ENCODE measurements at places on chromosomes 11 and 22. TPM values are rescaled to one million over a fixed set of nuclear protein-coding genes. Genes with fewer than 3 reads are reported as not detected.

- ATAC-seq: no peak
Measured at GRCh38 chr22:49210606-49211005, 617.1 kb downstream of the BRD1 start.

DNA sequence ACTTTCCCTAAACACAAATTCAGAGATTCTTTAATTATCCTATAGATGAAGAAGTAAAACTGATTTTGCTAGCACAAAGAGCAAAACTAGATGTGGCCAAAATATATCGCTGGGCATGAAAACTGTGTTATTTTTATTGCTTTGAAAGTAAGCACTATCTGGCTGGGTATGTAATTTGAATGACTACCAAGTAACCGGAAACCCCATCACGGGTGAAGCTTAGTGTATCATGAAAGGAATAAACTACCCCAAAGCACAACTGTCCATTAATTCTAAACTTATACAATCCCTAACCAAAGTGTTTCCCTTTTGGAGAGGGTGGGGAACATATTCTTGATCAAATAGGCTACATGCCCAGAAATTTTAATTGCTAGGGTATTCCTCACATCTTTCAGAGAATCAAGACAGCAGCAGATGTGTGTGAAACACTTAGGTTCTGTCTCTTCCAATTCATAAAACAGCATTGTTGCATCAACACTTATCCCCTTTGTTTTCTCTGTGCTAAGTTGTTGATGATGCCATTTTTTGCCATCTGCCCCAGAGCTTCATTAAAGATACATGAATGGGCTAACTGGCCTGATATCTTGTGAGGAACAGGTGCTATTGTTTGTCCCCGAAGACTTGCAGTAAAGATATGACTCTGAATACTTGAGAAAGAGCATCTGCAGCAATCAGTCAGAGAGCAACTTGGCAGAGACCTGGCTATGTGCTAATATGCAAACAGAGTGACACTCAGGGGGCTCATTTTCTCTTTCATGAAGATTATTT lies 238.2 kb downstream of the SOX6 start:
- no peak for ATAC-seq

DNA sequence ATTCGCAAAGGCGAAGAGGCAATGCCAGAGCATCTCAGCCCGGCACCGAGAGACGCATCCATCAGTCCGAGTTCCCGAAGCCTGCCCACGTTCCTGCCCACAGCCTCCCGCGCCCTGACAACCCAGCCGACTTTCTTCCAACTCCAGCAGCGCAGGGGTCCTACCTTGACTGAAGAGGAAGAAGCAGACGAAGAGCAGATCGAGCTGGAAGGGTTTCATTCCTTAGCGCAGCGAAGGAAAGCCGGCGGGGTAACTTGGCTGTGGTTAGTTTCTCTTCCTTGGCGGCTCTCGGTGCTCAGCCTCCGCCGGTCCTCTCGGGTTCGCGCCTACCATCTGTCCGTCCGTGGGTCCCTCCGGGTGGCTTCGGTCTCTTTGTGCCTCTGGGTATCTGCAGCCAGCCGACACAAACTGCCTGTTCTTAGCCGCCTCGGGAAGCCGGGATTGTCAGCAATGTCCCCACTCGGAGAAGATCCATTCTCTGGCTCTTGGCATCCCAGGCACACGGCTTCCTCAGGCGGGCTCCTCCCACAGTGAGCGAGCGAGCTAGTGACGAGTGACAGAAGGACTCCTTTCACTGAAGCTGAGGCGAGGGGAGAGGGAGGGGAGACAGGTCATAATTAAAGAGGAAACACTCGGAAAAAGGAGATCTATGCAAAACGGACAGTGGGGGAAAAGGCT lies at the start of gene KIRREL3:
Gene KIRREL3, minus strand, starts transcription at position 480 of the 678 bp plus-strand sequence.
- no peak for ATAC-seq

DNA sequence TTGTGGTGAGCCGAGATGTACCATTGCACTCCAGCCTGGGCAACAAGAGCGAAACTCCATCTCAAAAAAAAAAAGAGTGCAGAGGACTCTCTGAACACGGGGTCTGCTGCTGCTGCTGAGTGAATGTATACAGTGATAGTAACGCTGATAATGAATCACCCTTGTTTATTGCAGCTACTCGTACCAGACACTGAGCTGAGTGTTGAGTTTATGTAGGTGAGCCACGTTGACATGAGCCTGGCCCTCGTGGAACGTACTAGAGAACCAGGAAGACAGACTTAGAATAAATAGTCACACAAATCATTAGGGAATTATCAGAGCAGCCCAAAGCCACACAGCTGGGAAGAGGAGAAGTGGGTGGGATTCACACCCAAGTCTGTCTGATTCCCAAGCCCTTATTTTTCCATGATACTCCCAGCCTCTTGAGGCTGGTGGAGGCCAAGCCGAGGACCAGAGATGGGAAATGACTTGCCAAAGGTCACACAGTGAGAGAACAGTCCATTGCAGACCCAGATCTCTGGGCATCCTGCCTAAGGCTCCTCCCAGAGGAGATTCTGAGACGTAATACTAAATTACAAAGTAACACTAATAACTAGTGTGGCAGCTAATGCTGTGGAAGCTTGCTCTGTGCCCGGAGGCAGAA lies 34.8 kb downstream of the MB start:
- ATAC-seq: no peak

- ATAC-seq: peak; percentile 63
Measured at GRCh38 chr11:10304495-10305261, at the start of gene ADM. TSS of gene ADM (plus strand) at chr11:10305073. CDS start at chr11:10305701, 628 bp downstream.

DNA sequence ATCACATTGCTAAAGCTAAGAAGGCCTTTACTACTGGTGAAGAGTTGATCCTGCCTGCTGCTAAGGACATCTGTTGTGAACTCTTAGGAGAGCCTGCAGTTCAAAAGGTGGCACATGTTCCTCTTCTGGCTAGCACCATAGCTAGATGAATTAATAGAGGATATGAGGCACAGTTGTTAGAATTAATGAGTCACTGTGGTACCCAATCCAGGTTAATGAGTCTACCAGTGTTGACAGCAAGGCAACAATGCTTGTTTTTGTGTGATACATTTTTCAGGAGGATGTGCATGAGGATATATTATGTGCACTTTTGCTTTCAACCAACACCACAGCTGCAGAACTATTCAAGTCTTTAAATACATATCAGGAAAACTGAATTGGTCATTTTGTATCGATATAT lies 12.0 kb downstream of the C11orf58 start:
- no peak for ATAC-seq

DNA sequence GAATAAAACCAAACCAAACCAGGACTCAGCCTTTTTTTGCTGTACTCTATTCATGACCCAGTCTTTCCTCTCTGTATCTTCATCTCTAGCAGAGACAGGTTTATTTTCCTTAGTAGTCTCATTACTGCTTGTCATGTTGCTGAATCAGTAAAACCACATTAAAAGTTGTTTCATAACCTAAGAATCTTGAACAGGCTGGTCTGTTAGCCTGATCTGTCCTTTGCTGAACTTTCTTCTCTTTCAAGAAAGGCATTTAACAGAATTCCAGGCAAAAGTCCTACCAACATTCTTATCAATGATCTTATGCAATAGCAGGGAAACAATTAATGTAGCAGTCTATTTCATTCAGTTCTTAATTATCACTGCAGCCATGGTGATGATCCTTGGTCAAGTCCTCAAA lies 197.7 kb downstream of the CASP12 start:
- ATAC-seq: no peak

GRCh38 chr11:100991541-100991940 lies 138.1 kb downstream of the PGR start:
- ATAC-seq: no peak

DNA sequence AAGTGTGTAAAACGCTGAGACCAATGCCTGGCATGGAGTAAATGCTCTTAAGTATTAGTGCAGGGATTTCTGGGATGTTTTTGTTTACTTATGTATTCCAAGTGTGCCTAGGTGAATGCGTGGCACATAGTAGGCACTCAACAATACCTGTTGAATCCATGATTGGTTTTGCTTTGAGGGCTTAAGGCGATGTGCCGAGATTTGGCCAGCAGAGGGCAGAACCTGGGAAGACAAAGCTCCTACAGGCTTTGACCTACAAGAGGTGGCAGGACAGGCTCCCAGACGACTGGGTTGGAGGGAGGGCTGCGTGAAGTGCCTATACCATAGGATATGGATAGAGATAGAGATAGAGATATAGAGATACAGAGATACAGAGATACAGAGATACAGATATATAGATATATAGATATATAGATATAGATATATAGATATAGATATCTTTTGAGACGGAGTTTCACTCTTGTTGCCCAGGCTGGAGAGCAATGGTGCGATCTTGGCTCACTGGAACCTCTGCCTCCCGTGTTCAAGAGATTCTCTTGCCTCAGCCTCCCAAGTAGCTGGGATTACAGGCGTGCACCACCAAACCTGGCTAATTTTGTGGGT lies 13.9 kb downstream of the KCNE3 start:
- no peak for ATAC-seq

The PRODH gene
- 1.8 TPM for total RNA-seq

The NPTXR gene
- 7.9 TPM for total RNA-seq

The SERPING1 gene
- 442 TPM for total RNA-seq

The DNAJB7 gene
- total RNA-seq: not detected

All from gastroesophageal sphincter (tissue), 4 donors.